Dermis blood vessel endothelial cell (primary cell): ENCODE measurements at places on chromosomes 3 and 15. TPM values are rescaled to one million over a fixed set of nuclear protein-coding genes. Genes with fewer than 3 reads are reported as not detected.

DNA sequence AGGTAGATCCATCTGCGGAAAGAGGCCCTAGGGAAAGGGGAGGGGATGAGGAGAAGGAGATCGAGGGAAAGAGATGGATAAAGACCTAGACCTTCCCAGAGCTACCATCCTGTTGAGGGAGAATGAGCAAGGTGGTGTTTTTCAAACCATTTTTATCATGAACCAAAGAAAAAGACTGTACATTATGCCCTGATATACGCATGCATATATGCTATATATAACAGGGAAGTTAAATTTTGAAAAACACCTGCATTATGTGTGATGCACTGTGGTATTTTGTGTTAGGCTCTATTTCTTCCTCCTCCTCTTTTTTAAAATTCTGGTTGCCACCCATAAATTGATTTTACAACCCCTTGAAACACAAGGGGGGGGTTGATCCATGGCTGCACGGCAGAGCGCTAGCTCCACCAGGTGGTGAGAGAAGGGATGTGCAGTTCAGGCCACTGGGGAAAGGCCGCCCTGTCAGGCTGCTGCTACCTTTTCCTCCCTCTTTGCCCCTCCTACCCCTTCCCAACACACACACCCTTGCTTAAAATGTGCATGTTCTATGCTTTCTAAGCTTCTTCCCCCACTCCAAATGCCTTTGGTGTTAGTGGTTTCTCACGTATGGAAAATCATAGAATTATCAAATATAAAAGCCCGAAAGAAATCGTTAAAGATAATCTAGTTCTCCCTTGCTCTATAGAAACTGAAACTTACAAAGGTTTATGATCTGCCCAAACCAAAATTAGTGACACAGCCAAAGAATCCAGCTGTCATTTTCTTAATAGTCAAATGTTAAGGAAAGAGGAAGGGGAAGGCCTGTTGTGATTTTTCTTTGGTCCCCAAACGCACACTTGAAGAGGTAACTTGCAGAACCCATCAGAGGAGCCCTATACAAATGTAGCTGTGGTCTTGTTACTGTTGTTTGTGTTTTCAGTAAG is 262.0 kb upstream of the UMPS start:
- peak; percentile 73 for DNase-seq

SLC12A1 gene
- total RNA-seq: under 0.01 TPM in 2 replicates

DNA sequence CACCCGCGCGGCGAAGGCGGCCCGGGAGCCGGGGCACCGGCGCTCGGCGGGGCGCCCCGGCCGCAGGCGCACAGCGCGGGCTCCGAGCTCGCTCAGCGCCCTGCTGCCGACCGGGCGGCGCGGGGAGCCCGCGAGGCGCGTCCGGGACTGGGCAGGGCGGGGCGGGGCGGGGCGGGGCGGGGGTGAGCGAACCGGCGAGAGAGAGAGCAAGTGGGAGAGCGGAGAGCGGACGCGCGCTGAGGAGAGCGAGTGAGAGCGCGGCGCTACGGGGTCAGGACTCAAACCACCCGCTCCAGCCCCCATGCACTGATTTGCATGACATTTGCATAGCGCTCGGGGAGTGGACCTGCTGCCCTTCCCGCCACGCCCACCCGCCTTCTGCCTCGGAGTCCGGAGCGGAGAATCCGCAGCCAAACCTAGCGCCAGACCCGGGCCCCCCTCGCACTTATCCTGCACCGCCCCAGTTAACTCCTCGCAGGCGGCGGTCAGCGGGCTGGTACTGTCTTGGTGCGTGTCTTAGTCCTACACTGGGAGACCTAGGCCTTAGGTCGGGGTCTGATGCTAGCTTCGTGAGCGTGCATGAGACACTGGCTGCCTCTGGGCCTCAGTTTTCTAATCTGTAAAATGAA is at the start of gene MYLK:
Gene MYLK (minus strand): TSS at position 130 of the 629 bp plus-strand sequence. CDS start 90,491 bp downstream, outside the sequence.
- peak; percentile 83 for DNase-seq

CLDN18 gene
- total RNA-seq: not detected in 2 replicates

CTDSPL gene
- 107 and 161 TPM in 2 replicates for total RNA-seq

DNA sequence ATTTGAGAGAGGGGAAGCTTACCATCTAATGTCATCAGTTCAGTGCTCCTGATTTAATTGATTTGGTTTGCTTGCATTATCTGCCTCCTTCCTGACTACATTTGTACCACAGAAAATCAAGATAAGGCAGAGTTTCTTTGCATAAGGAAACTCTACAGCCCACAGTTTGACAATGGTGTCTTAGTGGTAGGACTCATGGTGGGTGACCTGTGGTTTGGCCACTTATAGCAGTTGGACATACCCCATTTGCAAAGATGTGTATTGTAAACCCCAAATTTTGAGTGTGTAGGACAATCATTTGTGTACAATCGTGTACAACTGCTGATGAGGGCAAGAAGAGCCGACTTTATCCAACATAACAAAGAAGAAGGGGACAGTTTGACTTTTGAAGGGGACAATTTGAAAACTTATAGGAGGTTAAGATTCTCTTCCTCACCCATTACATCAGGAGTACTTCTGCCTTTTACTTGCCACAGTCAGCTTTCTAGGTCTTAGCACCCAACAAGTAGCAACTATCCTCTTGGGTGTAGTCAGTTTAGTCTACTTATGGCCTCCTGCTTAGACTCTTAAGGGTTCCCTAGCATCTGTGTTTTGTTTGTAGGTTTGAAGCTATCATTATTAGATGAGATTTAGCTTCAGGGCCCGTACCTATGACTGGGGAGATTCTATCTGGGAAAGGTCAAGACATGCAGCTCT is 6.2 kb downstream of the TGFBR2 start:
- DNase-seq: peak; percentile 28

TLR9 gene
- total RNA-seq: under 0.01 TPM in 1 of 2 replicates, not detected in the other

C3orf62 gene
- total RNA-seq: 1.4 and 1.5 TPM in 2 replicates

- no peak for DNase-seq
These were observed 12.8 kb downstream of the GCSAM start for GRCh38 chr3:112119962-112120836.

DNA sequence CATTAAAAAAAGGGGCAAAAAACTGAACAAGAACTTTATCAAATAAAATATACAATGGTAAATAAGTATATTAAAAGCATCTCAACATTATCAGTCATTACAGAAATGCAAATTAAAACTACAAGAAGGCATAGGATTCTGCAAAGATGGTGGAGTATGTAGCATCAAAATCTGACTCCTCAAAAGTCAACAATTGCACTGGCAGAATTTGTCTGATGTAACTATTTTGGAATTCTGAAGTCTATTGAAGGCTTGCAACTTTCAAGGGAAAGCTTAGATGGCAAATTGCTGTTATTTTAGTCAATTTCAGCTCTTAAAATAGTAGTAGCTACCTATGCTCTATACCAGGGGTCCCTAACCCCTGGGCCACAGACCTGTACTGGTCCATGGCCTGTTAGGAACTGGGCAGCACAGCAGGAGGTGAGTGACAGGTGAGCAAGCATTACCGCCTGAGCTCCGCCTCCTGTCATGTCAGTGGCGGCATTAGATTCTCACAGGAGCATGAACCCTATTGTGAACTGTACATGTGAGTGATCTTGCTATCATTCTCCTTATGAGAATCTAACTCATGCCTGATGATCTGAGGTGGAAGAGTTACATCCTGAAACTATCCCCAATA is 107.6 kb downstream of the TGFBR2 start:
- no peak for DNase-seq

DNA sequence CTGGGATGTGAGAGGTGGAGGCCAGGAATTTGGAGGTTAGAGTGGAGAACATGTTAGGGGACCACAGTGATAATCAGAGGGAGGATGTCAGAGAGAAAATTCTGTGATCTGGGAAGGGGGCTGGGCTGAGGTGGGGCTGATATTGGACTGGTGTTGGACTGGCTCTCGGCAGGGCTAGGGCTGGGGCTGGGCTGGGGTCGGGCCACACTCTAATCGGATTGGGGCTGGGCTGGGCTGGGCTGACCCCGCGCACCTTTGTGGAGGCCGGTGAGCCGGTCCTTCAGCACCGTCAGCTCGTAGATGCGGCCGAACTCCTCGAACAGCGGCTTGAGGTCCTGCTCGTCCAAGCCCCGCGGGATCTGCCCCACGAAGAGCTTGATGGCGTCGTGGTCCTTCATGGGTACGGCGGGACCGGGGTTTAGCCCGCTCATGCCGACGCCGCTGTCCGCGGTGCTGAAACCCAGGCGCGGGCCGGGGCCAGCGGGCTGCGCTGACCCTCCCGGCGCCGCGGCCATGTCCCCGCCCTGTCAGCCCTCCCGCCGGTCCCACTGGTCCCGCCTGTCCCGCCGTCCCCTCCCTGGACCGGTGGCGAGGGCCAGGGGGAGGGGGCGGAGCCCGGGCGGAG is 485 bp downstream of the CELF6 start:
- DNase-seq: peak; percentile 76

DNA sequence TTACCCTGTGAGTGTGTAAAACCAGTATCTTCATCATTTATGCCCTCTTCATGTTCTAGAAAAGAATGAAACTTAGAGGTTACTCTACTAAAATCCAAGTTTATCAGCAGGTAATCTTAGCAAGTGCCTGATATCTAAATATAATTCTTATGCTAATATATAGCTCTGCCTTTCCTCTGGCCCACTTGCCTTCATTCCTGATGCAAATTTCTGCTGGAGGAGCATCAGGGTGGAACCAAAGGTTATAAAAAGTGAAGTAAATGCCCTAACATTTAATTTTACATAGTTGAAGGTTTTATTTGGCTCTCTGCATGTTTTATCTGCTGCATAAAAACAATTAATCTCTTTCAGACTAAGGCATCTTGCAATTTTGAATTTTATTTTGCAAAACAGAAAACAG is 936.2 kb downstream of the ROBO2 start:
- no peak for DNase-seq

DNA sequence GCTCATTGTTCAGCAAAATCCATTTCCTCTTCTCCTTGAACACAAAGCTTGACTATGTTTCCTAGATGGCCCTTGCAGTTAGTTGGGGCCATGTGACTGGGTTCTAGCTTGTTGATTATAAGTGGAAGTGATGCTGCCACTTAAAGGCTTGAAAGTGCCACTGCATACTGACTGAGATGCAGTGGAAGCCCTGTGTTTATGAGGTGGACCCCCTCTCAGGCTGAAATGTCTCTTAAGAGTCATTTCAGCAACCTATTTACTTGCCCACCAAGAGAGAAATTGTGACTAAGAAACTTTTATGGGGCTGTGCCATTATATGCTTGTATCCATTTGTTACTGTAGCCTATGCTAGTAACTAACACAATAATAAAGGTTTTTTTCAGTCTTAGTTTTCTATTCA is 8.4 kb upstream of the ANP32A start:
- peak; percentile 74 for DNase-seq

- DNase-seq: no peak
These were observed 12.1 kb downstream of the MCCC1 start for GRCh38 chr3:183087184-183087583.

GOLGA6L7 gene
- not detected in 2 replicates for total RNA-seq

- no peak for DNase-seq
These were observed 20.9 kb downstream of the ABHD6 start for GRCh38 chr3:58258392-58259055.

- DNase-seq: no peak
These were observed 47.2 kb downstream of the CCDC33 start for GRCh38 chr15:74283368-74283767.

LSM3 gene
- 8.1 and 10.2 TPM in 2 replicates for total RNA-seq

ISY1 gene
- 37.9 and 57.6 TPM in 2 replicates for total RNA-seq

GRCh38 chr15:63045465-63045840 is 2.9 kb downstream of the TPM1 start:
- DNase-seq: no peak

DNA sequence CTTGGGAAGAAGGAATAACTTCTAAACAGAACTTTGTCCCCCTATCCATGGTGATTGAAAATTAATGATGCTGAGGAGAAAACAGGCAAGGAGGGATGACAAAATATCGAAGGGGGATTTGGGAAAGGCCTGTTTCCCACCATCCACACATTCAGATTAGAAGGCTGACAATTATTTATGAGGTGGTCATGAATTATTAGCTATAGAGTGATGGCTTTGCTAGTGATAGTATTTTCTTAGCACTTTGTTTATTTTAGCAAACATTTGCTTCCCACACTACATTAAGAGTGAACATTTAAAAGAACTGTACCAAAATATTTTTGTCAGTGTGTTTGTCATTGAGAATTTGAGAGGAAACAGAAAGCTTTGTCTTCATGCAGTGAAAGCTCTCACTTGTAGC is 172.6 kb upstream of the PDZRN3 start:
- DNase-seq: no peak

- DNase-seq: no peak
These were observed 67.8 kb downstream of the RGMA start for GRCh38 chr15:93020976-93021772.

MED12L gene
- total RNA-seq: under 0.01 and 0.05 TPM in 2 replicates

GRCh38 chr3:26100176-26100575 is 310.3 kb downstream of the OXSM start:
- no peak for DNase-seq
